ENCODE measurements at places on chromosomes 2 and 18.

GRCh38 chr2:234483568-234484251 is 13.2 kb downstream of the ARL4C start:
- no peak for DNase-seq

- no peak for DNase-seq
These were observed 111.4 kb downstream of the NFATC1 start for GRCh38 chr18:79507076-79507545.

- DNase-seq, result peak; percentile 21
These were observed 119.1 kb downstream of the BAZ2B start for GRCh38 chr2:159497256-159497655.

- no peak for DNase-seq
These were observed 2.7 kb downstream of the ID2 start for GRCh38 chr2:8684540-8684877.

GRCh38 chr18:67636597-67637385 is 120.3 kb upstream of the DSEL start:
- no peak for DNase-seq

DNA sequence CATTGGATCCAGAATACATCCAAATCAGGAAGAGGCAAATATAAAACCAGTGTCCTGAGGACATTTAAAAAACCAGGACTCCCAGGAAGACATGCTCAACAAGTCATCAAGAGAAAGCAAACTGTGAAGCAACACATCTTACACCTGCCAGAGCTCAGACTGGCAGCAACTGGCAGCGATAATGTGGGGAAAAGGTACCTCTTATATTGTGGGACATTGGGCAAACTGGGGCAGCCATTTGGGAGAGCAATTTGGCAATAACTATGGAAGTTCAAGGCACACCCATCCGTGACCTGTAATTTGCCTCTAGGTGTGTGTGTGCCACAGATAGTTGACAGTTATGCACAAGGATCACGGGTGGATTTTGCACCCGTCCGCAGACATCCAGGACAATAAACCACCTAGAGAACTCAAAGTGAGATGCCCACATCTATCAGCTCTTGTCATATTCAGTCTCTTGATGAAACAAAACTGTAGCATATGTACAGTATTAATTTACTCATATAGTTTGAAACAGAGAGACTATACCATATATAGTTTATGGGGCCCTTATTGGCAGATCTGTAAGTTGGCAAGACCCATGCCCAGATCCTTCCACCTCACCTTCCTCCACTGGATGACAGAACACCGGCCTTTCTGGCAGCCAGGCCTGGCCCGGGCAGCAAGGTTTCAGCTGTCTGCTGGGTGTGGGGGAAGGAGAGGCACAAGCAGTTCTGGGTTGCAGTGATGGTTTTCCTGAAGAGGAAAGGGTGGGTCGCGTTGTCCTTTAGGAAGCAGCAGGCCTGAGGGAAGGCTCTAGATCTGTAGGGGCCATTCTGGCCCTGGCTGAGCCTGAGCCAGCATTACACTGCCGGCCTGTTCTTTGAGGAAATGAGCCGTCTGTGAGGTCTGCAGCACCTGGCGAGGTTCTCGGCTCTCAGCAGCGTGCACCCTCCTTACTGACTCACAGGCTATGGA is 18.8 kb downstream of the HJURP start:
- no peak for DNase-seq

- DNase-seq, result no peak
These were observed 990 bp upstream of the MGAT4A start for GRCh38 chr2:98731894-98732349.

GRCh38 chr2:150977296-150977695 is 284.4 kb downstream of the RBM43 start:
- DNase-seq, result no peak

DNA sequence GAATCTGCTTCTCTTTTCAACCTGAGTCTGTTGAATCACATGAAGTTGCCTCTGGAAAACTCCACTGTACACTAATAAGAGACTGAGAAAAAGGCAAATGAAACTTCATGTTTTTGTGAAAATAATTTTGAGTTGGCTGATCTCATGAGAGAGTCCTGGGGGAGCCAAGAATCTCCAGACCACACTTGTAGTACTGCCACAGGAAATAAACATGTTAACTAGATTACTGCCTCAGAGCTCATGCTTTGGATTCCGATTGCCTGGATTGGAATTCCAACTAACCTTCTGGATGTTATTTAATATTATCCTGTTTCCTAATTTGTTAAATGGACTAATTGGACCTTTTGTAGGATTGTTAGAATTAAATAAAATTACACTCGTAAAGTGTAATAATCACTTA is 25.2 kb downstream of the NUP35 start:
- peak; percentile 29 for DNase-seq

- DNase-seq, result no peak
These were observed 317.9 kb upstream of the TNP1 start for GRCh38 chr2:217177720-217178119.

DNA sequence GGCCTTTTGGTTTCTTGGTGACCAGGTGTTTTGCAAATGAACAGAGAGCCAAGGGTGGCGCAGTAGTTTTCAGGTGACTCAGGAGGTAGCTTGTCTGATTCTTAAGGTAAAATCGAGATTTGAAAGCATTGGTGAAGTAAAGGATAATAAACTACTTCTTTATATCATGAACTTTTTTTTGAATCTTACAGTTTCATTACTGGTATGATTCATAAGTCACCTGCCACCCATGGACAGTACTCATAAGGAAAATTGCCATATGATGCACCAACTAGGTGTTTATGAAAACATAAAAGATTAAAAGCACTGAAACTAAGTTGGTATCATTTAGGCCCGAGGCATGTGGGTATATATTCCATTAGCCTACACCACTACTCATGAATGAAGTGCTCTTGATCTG is 84.1 kb upstream of the MGAT5 start:
- no peak for DNase-seq

GRCh38 chr2:186697536-186697935 is 3.7 kb downstream of the FAM171B start:
- no peak for DNase-seq

DNA sequence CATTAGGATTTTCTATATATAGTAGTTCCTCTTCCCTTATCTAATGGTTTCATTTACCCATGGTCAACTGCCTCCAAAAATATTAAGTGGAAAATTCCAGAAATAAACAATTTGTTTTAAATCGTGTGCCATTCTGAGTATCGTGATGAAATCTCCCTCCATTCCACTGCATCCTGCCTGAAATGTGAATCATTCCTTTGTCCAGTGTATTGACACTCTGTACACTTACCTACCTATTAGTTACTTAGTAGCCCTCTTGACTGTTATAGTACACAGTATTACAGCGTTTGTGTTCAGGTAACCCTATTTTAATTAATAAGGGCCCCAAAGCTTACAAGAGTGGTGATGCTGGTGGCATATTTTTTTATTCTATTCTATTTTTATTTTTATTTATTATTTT is 26.2 kb downstream of the TAF4B start:
- no peak for DNase-seq

- DNase-seq, result no peak
These were observed 40.9 kb upstream of the KCNG2 start for GRCh38 chr18:79756826-79757225.

- DNase-seq, result no peak
These were observed 3.1 kb downstream of the GYPC start for GRCh38 chr2:126658905-126659561.

GRCh38 chr18:7155887-7156286 is 38.3 kb upstream of the LAMA1 start:
- DNase-seq, result no peak

GRCh38 chr18:55999641-56000040 is 411.6 kb upstream of the TCF4 start:
- no peak for DNase-seq

- DNase-seq, result no peak
These were observed 131.3 kb downstream of the DOK6 start for GRCh38 chr18:69531973-69532372.

GRCh38 chr2:92072461-92073035 is 2798.7 kb upstream of the TEKT4 start:
- DNase-seq, result no peak

- DNase-seq, result no peak
These were observed 1.5 kb downstream of the MALL start for GRCh38 chr2:110113961-110114591.
